ENCODE measurements at places on chromosomes 12 and 14.

DNA sequence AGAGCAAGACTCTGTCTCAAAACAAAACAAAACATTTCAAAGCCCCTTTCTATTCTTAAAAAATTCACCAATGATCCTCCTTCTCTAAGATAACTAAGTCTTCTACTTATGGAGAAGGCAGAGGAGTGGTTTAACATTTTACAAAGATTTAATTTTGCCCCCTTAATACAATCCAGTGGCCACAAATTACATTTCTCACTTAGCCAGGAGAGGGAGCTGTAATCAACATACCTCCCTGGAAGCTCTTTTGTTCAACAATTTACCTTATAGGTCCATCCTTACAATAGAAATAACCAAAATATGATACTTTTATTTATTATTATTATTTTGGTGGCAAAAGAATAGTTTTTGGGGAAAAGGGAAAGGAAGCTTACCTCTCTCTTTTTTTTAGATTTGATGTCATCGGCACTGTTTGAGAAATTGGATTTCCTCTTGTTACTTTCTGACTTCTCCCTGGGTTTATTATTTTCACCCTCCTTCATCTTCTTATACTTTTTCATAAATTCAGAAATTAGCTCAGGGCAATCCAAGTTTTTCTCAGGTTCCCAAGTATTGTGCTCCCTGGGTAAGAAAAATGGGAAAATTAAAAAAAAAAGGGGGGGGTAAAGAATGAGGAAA is 28.1 kb downstream of the CBX5 start:
- DNase-seq = no peak

- no peak for DNase-seq
Measured at GRCh38 chr12:14974633-14975032, 1.8 kb downstream of the PDE6H start.

- DNase-seq = no peak
Measured at GRCh38 chr12:124517260-124518050, 50.0 kb downstream of the NCOR2 start.

GRCh38 chr12:16036073-16036472 is 124.9 kb downstream of the DERA start:
- DNase-seq = no peak

- no peak for DNase-seq
Measured at GRCh38 chr12:87806310-87806709, 222.9 kb downstream of the C12orf50 start.

- DNase-seq = no peak
Measured at GRCh38 chr12:62886796-62887195, 48.2 kb downstream of the PPM1H start.

GRCh38 chr14:98280436-98280835 is 991.6 kb downstream of the BCL11B start:
- no peak for DNase-seq

DNA sequence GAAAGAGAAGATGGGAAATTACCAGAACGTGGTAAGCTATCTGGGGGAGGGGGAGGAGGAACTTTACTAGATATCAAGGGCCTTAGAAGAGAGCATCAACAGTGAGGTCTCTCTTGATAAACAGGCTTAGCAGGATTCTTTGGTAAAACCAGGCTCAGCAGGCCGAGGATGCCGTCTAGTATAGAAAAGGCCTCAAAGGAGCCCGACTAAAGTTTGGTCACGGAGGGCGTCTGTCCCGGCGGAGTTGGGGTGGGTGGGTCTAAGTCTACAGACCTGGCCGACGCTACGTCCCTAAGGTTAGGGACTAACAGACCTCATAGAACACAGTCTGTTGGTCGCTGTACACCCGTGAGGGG is 538 bp upstream of the TIGAR start:
- DNase-seq = no peak

DNA sequence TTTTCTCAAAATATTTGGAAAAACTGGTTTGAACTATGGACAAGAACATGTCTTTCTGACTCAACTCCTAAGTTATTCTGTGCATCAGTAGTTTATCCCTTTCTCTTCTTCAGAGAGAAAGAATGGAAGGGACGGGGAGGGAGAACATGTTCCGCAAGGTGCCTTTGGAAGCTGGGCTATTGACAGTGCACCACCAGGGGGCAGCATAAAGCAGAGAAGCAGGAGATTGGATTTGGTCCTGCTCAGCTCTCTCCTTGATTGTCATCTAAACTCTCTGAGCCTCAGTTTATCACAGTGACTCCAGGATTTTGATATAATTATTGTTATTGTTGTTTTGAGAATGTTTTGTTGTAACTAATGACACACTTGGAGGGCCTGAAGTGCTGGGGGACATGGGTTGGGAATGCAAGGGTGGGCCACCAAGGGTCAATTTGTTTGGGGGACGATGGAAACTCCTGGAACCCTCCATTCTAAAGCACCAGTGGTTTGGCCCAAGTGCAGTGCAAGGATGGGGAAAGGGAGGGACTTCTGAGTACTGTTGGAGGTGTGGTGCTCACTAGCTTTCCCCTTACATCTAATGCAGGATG is 45.3 kb upstream of the ANO6 start:
- peak; percentile 62 for DNase-seq

DNA sequence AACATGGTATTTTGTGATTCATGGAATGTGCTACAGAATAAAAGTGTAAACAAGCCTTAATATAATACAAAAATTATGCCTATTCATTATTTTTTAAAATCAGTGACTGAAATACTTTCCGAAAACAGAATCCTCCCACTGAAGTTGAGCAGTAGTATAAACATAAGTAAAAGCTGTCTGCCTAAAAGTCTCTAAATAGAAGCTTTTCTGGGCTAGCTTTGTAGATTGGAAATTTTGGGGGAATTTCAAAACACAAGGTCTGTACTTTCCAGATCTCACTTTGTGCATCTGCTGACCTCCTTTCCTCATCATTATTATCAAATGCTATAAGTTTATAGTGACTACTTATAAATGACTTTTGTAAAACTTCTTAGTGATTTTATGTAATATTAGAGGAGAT is 80.4 kb upstream of the TRHDE start:
- no peak for DNase-seq

DNA sequence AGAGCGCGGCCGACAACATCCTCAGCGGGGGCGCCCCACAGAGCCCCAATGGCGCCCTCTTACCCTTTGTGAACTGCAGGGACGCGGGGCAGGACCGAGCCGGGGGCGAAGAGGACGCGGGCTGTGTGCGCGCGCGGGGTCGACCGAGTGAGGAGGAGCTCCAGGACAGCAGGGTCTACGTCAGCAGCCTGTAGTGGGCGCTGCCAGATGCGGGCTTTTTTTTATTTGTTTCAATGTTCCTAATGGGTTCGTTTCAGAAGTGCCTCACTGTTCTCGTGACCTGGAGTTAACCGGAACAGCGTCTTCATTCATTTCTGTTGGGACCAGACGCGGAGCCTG is 103.8 kb upstream of the FKBP4 start:
- DNase-seq = no peak

DNA sequence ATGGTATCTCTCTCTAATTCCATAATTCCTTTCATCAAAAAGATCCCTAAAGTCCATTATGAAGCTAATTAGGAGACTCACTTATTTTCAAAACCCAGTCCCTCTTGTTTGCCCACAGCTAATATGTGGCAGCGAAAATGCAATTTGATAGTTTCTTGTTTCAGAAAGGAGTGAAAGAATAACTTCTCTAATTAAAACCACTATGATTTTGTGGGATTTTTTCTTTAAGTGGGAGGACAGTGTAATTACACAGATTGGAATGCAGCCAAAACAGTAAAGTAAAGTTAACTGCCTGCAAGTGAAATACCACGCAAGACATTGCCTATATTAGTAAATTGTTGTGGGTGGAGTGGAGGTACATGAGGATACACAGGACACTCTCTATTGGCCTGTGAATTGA is 50.0 kb downstream of the PTPRO start:
- no peak for DNase-seq

DNA sequence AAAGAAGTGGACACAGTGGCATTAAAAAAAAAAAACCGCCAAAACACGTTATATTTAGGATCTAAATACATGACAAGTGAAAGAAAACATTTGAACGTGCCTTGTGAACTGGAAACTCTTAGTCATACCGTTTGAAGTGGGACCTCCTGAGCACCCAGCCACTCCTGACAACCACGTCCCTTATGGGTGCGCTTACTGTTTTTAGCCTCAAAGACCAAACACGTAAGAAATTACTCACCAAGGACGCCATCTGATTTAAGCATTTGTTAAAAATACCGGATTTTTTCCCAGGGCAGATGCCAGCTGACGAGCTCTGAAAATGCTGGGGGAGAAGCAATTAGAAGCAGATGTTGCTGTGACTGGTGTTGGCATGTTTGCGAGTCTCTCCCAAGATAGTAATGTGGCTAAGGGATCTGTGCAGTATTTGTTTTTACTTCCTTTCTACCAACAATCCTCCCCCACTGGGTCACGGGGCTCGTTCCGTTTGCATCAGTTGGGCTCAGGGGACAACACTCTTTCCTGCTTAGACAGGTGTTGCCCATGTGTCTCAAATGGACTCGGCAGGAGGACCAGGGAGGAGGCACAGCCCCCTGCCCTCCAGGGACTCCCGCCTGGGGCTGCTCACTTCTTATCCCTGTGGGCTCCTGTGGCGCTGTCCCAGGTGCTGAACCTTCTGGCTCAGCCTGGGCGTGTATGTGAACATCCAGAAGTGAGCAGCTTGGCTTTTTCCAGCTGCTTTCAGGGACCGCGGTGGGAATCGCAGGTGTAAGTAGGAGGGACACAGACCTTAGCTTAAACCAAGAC is 101.0 kb downstream of the BEGAIN start:
- DNase-seq = peak; percentile 31

DNA sequence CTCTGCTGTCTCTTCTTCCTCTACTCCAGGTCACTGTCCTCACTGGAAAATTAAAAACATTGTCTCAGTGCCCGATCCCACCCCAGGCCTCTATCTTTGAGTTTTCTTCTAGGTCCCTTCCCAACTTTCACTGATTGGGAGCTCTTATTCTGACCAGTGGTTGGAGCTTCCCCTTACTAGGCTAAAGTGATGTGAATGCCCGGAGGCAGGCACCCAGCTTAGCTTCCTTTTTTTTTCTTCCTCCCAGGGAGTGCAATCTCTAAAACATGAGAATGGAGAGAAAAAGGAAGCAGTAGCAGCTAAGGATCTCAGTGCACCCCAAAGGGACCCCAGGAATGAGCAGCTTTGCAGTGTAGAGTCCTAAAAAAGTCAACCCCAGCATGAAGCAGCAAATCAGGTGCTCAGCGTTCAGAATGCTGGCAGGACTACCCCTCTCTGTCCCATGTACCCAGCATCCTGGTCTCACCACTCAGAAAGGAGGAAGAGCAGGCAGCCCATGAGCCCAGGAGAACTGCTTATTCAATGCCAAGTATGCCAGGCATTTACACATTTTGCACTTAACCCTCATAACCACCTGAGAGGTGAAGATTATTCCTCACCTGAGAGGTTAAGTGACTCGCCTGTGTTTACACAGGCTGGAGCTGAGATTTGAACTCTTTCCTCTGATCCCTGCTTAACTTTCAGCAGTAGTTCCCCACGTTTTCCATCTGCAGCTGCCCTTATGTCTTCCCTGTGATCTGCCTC is 146.2 kb upstream of the PWP1 start:
- no peak for DNase-seq

DNA sequence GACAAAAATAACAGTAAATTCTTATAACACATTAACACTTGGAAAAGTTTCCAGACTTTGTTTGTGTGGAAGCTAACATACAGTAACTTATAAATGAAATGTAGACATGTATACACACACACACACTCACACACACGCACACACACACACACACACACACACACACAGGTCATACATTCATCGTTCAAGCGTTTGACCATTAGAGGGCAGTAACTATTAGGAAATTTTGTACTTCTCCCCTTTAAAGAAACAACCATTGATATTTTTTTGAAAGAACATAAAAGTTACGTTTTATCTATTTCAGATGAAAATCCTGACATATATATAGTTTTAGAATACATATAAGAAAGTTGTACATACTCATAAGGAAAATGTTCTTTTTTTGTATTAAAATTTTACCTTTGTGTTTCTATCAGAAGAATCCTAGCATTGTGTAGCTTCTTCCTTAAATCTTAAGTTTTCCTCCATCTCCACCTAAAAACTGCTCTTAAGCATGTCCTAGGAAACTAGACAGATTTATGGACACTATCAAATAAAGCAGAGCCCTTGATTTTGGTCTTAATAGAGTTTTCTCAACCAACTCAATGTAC is 29.0 kb downstream of the PTPRQ start:
- DNase-seq = no peak

DNA sequence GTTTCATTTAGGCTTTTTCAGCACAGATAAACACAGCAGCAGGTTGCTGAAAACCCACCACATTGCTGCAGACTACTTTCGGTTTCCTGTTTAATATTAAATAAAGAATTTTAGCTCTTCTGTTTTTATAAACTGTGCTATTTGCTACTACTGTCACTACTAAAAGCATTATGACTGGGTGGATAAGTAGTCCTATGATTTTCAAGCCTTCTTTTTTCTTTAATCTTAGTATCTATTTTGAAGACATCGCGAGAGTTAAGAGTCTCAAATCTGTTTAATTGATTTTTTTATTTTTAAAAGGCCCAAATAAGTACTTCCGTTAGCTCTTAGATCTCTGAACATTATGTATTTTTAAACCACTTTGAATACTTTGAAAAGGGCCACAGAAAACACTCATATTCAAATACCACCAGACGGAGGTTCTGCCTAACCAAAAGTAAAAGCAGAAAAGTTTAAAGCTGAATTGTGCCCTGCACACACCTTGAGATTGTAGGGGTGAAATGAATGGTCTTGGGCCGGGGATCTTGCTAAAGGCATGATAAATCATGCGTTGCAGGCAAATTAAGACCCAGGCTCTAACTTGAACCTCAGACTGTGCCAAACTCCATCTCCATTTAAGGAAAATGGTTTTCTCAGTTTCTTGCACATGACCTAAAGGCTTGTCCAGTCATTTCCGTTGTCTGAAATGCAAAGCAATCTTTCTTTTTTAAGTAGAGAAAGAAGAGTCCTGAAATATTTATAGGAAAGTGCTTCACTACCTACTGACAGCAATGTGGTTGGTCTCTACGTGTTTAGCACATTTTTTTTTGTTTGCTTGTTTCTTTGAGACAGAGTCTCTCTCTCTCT is 13.6 kb upstream of the FOXN3 start:
- no peak for DNase-seq

DNA sequence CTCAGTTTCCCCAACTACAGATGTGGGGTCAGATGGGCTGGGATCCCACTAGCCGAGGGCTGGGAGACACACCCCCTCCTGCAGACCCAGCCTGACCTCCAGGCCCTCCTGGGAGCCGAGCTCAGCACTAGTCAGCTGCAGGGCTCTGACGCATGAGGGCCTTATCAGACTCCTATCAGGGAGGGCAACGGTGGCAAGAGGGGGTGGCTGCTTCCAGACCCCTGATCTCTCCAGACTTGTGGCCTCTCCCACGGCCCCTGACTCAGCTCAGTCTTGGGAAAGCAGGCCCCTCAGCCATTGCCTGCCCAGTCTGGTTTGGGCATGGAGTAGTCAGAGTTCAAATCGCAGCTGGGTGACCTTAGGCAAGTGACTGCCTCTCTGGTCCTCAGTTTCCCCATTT is 2.5 kb downstream of the RASAL1 start:
- no peak for DNase-seq

- DNase-seq = no peak
Measured at GRCh38 chr12:49720214-49720613, 13.0 kb upstream of the FMNL3 start.
